ENCODE measurements at places on chromosomes 1 and 21. TPM values are rescaled to one million over a fixed set of nuclear protein-coding genes. Genes with fewer than 3 reads are reported as not detected.

Gene PUM1
- total RNA-seq, result 73.2 TPM

Gene RNU1-1
- total RNA-seq, result 18,986 TPM

Gene URB2
- 8.3 TPM for total RNA-seq

DNA sequence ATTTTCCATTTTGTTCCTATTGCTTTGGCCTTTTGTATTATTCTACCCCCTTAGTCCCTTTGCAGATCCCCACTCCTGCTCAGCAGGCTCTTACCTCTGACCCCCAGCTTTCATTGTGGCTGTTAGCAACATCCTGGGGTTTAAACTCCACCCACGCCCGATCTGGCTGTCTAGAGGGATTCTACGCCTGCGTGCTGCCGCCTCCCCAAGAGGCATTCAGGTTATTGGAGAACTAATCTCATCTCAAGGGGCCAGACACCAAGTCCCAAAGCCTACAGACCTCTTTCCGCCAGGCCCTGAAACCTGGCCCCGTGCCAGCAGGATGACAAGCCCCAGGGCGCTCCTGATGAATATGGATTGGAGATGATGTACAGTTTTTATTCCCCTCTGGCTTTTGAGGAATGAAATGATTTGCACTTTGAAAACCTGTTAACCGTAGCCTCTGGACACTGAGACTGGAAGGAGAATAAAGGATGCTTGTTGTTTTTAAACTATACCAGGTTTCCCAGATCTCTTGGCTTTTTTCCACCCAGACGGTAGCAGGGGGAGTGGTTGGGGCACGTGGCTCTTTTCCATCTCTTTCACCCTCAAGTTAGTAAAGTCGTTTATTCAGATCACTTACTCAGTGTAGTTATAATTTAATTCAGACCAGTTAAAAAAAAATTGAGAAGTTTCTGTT lies 14.5 kb upstream of the IKBKE start:
- no peak for DNase-seq

GRCh38 chr1:57736940-57737339 lies 313.1 kb upstream of the DAB1 start:
- no peak for DNase-seq

DNA sequence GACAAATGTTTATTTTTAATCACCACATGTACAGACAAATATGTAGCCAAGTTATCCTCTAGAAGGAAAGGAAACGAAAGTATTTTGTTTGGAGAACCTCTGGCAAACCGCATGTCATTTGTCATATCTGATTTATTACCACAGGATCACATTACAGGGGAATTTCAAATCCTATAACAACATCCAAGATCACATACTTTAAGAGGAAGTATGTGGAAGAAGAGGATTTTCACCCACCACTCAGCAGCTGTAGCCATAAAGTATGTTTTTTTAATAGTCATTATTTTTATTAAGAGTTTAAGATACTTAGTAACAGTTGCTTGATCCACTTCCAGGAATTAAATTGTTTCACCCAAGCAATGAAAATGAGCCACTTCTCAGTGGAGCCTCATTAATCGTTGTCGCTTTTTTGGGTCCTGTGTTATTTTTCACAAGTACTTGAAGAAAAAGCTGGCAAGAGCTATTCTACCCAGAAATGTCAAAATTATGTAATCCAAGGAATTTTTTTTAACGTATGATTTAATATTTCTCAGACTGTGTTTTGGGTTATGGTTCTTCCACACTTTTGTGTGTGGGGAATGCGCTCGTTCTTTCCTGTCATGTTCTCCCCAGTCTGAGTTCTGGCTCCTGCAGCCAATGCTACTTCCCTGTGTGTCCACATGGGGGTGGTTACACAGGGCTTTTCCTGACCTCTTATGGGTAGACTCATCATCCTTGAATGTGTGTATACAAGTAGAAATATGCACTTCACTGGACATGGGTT lies 6.9 kb downstream of the SERTAD4 start:
- DNase-seq, result no peak

GRCh38 chr1:116671072-116671760 lies 3.7 kb upstream of the IGSF3 start:
- DNase-seq, result no peak

DNA sequence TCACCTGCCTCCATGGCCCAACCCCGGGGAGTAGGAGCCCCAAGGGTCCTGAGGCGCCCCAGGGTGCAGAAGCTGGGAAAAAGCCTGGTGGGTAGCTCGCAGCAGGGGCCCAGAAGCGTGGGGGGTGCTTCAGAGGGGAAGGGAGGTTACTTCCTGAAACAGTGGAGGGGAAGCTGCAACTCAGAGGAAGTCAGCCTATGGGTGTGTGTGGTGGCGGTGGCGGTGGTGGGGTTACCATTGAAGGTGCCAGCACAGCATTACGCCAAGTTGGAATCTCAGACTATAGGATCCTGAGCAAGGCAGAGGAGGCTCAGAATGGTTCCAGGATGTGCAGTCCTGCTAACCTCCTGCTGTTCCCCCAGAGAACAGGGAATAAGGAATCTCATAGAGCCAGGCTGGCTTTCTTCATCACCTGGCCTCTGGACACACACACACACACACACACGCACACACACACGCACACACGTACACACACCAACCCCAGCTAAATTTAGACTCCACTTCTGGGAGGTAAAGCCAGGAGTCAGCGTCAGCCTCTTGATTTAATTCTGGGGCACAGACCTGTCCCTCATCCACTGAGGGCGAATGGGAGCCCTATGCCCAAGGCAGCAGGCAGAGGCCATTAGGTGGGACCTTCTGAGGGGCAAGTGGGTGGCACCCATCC lies 1.3 kb downstream of the DENND4B start:
- DNase-seq, result peak; percentile 92

- DNase-seq, result no peak
These were observed 953 bp upstream of the KPRP start for GRCh38 chr1:152756872-152757271.

DNA sequence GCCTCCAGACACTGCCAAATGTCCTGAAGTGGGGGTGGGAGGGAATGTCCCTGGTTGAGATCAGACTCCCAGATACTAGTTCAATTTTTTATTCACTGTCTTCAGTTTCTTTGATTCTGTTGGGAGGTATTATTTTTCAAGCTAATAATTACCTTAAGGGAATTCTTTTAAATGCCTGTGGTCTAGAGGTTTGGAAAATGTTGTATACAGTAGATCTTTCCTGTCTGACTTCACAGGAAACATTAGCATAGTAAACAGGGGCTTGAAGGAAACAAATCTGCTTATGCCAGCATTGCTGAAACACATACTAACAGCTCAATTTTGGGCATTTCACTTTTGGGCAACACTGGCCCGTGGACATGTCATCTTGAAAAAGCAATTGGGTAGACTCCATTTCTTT lies 84.3 kb upstream of the HP1BP3 start:
- no peak for DNase-seq

DNA sequence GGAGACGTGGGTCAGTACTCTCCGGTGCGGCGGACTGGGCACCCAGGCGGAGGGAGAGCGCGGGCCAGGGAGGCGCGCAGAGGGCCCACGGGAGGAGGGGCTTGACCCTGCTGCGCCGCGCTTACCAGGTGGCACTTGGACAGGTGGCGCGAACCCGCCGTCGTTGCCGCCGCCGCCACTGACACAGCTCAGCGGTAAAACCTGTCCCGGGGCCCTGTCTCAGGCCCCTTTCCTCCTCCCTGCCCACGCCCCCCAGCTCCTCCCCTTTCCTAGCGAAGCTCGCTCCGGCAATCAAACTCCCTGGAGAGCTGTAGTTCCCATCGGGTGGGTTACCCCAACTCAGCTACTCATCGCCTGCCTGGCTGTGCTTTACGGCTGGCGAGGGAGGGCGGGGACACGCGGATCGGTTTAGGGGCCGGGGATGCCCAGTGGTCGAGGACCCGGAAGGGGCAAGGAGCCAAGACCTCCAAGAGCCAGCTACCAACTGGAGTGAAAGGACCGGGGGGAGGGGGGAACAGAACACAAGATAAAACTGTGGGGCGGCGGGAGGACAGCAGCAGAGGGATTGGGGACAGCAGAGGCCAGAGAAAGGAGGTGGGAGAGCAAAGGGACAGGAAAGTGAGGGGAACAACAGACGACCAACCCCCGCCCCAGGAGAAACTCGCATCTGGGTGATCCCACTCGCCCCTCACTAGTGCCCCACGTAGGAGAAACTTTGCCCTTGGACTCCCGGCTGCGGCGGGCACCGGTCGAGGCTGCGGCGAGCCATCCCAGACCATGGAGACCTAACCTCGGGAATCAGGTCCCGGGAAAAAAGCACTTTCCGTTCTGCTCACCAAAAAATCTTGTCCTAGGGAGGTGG lies 2.9 kb downstream of the GFI1 start:
- no peak for DNase-seq

GRCh38 chr1:28437924-28438699 lies 67.7 kb upstream of the RCC1 start:
- peak; percentile 94 for DNase-seq

DNA sequence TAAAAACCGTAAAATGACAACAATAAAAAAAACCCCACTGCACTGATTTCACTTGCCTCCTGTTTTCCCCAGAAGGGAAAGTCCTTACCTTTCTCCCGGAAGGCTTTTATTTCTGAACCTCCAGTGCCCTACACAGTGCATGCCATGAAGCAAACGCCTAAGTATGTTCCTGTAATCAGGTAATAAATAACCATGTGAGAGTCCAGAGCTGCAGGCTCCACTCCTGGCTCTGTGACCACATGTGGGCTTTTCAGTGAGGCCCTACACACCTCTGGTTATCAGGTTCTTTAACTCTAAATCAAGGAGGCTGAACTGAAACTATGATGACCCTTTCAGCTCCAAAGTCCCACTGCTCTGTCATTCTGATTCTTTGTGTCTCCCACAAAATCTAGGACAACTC lies 20.8 kb upstream of the NR5A2 start:
- no peak for DNase-seq

- no peak for DNase-seq
These were observed 98.7 kb downstream of the SUSD4 start for GRCh38 chr1:223264983-223265908.

DNA sequence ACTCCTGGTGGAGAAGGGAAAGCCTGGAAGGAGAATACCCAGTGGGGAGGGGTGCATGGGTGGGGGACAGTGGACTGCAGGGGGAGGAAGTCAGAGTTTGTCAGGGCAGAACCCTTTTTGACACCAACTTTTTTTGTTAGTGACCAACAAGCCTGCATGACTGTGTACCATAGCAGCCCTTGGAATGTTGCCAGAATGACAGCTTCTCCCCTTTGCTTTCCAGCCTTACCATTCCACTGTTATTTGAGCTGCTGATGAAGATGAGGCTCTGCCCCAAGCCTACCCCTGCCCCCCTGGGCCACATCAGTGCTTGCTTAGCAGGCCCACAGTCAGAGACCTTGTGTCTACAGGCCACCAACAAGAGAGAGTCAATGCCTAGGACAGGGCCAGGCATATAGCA lies 341.2 kb downstream of the HHAT start:
- no peak for DNase-seq

- no peak for DNase-seq
These were observed 79.7 kb upstream of the EFHD2 start for GRCh38 chr1:15330028-15330427.

- peak; percentile 76 for DNase-seq
These were observed 2.2 kb upstream of the NEGR1 start for GRCh38 chr1:72284348-72285073.

GRCh38 chr1:237171454-237172117 lies 129.6 kb downstream of the RYR2 start:
- DNase-seq, result no peak

DNA sequence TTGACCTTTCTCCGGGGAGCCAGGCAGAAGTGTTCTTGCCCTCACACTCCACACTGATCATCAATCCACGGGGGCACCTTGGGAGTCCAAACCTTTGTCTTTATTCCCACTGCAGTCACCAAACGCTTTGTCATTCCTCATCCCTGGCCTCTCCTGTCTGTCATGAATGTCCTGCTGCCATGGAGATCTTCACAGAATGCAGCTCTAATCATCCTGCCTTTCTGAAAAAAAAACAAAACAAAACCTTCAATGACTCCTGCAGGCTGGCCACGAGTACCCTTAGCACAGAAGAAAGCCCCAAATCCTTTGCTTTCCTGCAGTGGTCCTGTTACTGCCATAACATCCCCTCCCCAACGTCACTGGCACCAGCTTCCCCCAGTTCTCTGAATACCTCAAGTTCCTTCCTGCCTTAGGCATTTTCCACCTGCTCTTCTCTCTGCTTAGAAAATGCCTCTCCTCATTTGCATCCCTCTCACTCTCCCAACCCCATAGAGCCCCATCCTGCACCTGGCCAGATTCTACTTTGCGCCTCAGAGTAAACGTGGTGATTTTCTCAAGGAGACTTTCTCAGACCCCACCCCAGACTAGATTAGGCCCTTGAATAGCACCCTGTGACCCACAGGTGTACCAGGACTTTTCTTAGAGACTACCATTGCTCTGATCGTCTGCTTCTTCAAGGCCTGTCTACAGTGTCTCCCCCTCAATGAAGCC lies 131.2 kb downstream of the AK5 start:
- no peak for DNase-seq

DNA sequence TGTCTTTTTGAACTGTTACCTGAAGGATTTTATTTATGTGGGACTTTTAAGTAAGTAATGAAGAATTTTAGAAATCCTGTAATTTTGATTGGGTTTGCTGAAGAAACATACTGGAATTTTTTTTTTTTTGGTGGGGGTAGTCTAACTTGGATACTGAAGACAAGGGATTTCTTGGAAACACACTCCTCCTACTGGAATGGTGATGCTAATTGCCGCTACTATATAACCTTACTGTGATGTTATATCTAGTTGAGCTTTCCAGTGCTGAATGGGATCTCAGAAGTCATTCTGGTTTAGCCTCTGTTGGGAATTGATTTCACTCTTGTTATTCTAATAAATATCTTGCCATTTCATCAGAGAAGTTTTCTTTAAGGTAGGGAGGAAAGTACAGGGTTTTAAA lies 8.4 kb downstream of the PPP2R5A start:
- no peak for DNase-seq

DNA sequence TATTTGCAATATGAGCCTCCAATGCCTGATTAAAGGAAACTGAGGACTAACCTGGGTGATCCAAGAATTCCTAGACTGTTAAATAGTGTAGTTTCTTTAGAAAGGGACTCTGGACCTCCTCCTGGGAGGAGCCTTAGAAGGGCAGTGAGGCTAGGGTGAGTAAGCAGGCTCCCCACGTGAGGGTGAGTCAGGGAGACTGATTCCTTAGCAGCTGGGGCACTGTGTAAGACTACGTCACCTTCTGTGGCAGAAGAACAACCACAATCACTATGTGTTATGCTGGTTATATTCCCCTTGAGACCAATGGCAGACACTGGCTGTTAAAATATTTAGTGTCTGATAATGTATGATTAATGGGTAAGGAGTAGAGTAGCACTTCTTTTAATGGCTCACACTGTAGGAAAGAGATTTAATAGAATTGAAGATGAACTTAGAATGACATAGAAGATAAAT lies 53.3 kb upstream of the SYT14 start:
- peak; percentile 89 for DNase-seq

DNA sequence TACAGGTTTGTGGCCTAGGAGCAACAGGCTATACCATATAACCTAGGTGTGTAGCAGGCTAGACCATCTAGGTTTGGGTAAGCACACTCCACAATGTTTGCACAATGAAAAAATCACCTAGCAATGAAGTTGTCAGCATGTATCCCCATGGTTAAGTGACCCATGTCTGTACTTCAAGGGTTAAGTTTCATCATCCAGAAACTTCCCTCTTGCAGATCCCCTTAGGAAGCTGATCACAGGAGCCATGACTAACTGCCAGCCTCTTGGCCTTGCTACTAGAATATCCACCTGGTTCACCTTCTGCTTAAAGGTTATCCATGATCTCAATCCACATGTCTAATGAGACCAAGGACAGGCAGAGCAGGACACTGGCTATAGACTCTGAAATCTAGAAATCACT lies 3.5 kb upstream of the UBXN10 start:
- no peak for DNase-seq

All from posterior vena cava (tissue), 2 donors.